ENCODE measurements at places on chromosomes 4 and X.

DNA sequence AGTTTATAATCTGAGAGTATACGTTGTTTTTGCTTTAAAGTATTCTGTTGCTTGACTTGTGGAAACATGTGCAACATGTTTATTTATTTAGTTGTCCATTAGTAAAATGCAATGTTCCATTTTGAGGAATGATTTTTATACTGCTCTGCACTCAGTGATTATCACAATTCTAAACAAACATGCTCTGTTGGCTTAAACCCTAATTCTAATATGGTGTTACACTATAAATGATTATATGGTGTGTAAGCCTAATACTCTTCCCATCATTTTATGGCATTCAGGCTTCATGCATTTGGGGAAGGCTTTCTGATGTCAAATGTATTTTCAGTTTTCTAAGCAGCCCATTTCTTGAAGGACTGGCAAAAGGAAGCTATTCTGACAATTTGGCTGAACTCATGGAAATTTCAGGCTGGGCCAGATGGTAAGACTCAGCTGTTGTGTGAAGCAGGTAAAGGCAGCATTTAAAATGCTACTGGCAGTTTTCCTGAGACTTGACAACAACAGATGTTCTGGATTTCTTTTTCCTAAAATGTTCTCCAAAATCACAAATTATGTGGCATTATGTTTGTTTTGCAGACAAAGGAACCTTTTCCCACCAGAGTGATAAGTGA lies 336.7 kb upstream of the GNPDA2 start:
- DNase-seq = peak; percentile 13

DNA sequence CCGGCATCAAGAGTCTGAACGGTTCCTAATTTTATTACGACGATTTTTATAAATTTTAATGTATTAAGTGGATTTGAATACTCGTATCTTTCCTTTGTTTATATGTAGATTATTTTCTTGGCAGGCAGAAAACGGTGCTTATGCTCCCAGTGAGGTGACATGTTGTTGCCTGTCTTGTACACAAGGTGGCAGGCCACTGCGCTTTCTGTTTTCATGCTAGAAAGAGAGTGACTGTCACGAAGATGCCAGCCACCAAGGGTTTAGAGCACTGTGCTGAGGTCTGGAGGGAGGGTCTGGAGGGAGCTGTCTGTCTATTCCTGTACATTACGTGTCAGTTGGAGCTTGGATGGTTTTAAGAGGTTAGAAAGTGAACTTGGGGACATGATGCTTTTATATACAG lies 87.7 kb downstream of the SHROOM2 start:
- peak; percentile 36 for DNase-seq

DNA sequence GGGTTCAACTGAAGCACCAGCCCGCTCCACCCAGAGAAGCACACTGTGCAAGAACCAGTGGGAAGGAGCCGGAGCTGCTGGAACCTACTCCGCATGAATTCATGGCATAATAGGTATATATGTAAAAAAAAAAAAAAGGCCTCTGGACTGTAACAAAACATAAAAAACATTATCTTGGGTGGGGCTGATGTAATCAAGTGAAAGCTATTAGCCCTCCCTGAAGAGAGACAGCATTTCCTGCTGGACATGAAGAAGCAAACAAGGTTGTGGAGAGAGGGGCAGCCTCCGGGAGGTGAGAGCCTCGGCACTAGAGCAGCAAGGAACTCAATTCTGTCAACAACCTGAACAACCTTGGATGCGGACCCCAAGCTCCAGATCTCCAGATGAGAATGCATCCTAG lies 50.7 kb downstream of the PLAC1 start:
- DNase-seq = no peak

- no peak for DNase-seq
Measured at GRCh38 chrX:19373351-19373891, 29.7 kb downstream of the PDHA1 start.

- no peak for DNase-seq
Measured at GRCh38 chr4:165967486-165967885, 94.4 kb downstream of the TLL1 start.

DNA sequence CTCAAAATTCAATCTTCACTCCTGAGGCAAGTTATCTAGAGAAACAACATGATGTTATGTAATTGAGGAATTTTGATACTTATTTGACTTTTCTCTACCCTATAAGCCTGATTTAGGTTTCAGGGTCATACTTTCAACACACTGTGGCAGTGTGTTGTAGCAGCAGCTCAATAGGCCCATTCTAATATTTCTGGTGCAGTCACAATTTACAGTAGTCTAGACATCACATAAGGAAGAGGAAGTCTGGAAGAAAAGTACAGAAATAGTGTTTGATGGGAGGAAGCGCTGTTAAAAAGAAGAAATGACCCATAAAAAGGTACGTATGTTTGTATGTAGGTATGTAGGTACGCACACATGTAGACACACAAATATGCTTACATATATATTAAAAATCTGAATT lies 194.3 kb downstream of the ARHGAP24 start:
- DNase-seq = no peak

GRCh38 chr4:88225232-88226105 lies 58.9 kb downstream of the PPM1K start:
- no peak for DNase-seq

DNA sequence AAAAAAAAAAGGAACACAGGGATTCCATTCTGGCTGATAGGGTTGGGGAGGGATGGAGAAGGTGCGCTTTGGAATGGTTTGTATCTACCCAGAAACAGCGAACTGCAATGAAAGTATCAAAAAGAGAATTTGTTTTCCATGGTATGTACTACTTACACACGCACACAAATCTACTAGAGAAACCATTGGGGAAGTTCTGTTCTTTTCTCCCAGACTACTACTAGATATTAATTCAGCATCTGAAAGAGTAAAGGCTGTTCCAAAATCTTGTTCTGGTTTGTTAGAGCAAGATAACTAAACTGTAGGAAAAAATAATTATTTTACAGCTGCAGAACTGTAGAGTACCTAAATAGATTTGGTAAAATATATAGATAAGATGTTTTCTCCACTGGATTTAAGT lies 118.4 kb downstream of the CBR4 start:
- DNase-seq = no peak

All from BE2C (cell line).